ENCODE measurements at places on chromosomes 1 and 21.

GRCh38 chr1:177002891-177003290 lies 161.6 kb downstream of the ASTN1 start:
- DNase-seq = no peak

GRCh38 chr1:156445789-156446263 lies 54.7 kb downstream of the MEF2D start:
- peak; percentile 83 for DNase-seq

GRCh38 chr1:160863061-160863773 lies 530 bp upstream of the CD244 start:
- no peak for DNase-seq

DNA sequence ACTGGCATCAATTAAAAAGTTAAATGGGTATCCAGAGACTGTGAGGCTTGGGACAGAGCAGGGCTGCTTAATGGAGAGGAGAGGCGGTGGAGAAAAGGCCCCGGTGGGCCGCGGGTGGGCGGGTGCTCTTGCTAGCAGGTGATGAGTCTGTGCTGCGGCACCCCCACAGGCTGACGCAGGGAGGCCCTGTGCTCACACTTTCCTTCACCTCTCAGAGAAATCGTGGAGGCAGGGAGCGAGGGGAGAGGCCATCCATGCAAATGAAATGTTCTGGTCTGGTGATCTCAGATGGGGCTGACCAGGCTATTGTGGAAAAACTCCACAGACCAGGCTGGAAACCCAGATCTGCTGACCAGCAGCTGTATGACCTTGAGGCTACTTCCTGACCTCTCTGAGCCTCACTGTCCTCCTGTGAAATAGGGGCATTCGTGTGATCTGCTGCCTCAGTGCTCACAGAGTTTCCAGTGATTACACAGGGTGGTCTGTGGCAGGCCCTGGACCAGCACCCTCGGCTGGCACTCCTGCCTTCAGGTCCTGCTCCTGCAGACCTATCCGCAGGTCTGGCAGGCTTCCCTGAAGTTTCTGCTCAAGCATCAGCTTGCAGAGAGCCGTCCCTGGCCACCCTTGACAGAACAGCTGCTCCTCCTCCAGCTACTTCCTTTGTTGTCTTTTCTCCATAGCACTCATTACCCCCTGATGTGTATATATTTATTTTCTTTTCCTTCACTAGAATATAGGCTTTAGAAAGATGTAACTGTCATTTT lies 89.2 kb downstream of the BEND5 start:
- no peak for DNase-seq

- no peak for DNase-seq
Measured at GRCh38 chr1:14500041-14500440, 98.4 kb upstream of the KAZN start.

GRCh38 chr1:175978926-175979325 lies 228.2 kb downstream of the COP1 start:
- no peak for DNase-seq

DNA sequence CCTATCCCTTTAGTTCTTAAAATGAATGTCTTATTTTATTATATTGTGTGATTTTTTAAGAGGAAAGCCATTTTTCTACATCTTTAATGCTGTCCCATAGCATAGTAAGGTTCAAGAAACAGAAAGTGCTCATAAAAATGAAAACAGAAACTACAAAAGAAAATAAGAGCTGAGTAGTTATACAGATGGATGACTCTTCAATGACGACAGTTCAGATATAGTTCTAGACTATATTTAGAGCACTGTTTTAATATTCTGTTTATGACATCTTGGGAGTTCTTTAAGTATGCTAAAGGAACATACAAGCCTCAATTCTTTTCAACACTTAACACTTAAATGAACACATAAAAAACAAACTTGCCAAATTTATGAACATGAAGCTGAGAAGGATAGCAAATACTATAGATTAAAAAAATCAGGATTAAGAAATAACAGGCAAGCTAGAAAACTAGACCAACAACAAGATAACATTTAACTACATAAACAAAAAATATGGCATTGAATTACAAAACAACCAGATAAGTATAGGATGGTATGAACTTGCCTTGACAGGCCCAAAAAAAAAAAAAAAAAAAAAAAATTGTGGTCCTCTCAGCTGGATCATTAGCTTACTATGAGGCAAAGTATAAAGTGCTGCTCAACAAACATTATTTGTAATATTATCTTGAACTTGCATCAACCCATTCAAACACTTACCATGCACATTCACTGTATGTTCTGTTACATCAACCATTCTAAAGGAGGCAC lies 87.9 kb downstream of the ZZZ3 start:
- DNase-seq = no peak

DNA sequence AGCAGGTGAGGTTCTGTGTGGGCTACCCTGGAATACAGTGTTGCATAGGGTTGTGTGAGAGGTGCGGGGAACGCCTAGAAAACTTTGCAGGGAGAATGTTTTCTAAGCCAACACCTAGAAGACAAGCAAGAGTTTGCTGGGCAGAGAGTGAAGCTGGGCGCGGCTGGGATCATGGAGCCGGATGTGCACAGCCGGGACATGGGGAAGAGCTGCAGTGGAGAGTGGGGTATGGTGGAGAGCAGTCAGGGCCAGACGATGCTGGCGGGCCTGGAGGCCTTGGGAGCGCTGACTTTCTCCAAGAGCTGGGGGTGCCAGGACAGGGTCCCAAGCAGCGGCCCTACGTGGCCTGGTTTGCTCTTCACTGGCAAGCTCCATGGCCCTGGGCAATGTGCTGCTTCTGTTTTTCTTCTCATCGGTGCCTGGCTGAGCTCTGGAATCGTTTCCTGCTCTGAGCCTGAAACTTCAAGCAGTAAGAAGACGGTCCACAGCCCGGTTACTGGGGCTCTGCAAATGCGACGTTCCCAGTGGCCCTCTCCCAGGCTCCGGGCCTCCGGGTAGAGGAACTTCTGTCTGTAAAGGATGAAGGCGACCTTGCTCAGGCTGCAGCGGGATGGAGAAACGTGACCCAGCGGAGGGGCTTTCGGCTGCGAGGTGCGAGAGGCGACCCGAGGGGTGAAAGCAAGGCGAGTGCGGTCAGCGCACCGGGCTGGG lies 51.9 kb upstream of the CD34 start:
- no peak for DNase-seq

DNA sequence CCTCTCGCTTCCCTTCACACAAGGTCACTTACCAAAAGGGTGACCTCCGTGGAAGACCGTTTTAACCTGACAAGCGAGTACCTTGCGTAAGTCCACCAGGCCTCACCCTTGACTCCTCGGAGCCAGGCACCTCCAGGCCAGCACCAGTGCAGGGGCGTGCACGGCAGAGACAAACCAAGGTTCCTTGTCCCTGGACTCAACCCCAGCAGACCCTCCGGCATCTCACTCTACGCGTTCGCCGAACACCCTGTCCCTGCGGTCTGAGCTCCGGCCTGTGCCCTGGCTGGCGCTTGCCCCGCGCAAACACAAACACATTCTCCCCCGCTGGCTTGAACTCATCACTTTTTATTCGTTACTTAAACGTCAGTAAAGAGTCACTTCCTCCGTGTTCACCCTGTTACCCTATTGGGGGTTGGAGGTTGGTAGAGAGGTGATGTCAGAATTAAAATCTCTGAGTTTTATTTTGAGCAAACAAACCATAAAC lies 4.5 kb downstream of the TBX15 start:
- no peak for DNase-seq

DNA sequence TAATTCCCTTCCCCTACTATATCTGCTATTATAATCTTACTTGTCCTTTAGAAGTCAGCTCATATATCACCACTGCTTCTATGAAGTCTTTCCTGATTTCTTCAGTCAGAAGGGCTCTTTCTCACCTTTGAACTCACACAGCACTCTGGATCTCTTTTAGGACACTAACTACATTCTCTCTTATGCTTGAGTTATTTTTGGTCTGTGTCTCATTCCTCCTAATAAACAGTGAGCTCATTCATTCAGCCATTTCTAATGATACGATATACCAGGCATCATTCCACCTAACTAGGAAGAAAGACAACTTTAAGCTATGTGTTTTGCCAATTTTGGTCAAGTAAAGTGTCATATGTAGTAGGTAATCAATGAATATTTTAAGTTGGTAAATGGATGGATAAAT lies 1.2 kb upstream of the STYXL2 start:
- no peak for DNase-seq

GRCh38 chr1:47214549-47214948 lies 17.5 kb downstream of the TAL1 start:
- no peak for DNase-seq

DNA sequence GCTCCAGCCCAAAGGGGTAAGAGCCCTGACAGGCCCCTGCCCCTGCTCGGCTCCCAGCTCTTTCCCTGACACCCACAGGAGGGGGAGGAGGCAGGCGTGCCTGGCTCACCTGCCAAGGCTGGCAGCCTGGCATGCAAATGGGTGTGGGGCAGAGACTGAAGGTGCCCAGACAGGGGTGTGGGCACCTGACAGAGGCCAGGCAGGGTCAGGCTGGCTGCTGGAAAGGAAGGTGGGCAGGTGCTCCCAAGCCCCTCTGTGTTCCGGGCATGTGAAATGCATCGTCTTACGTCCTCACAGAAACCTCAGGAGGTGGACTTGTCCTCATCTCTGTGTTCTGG lies 19.4 kb upstream of the CASZ1 start:
- no peak for DNase-seq

DNA sequence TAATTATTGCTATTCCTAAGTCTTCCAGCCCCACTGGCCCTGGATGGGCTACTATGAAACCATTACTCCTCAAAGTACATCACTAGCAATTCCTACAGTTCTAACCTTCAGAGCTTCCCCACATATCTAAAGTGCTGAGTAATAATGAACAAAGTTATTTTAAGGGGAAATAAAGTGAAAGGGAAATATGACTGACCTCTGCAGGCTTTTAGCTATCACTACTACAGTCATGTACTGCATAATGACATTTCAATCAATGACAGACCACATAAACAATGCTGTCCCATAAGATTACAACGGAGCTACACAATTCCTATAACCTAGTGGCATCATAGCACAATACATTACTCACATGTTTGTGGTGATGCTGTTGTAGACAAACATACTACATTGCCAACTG lies 32.5 kb upstream of the ASPM start:
- DNase-seq = peak; percentile 3

GRCh38 chr1:248585266-248585665 lies 10.7 kb upstream of the OR2T34 start:
- DNase-seq = no peak
